ENCODE measurements at places on chromosomes 1 and 21.

- DNase-seq: no peak
Measured at GRCh38 chr1:221023482-221023881, 144.2 kb downstream of the HLX start.

- DNase-seq: no peak
Measured at GRCh38 chr1:25804244-25804963, 4.4 kb downstream of the SELENON start.

- no peak for DNase-seq
Measured at GRCh38 chr1:54497338-54497737, 50.7 kb upstream of the ACOT11 start.

GRCh38 chr1:204928671-204929486, 58.2 kb downstream of the NFASC start:
- no peak for DNase-seq

All from GDM1 (cell line).